Stimulated activated CD4-positive, alpha-beta T cell treated with anti-CD3 and anti-CD28 coated beads, Interleukin-1b, Interleukin-23, amount 100 ng/mL, for 1 hour (primary cell): ENCODE measurements at places on chromosomes 11 and 22.
A peak's percentile ranks its signal among the peaks of the same experiment; 100 is the strongest.

DNA sequence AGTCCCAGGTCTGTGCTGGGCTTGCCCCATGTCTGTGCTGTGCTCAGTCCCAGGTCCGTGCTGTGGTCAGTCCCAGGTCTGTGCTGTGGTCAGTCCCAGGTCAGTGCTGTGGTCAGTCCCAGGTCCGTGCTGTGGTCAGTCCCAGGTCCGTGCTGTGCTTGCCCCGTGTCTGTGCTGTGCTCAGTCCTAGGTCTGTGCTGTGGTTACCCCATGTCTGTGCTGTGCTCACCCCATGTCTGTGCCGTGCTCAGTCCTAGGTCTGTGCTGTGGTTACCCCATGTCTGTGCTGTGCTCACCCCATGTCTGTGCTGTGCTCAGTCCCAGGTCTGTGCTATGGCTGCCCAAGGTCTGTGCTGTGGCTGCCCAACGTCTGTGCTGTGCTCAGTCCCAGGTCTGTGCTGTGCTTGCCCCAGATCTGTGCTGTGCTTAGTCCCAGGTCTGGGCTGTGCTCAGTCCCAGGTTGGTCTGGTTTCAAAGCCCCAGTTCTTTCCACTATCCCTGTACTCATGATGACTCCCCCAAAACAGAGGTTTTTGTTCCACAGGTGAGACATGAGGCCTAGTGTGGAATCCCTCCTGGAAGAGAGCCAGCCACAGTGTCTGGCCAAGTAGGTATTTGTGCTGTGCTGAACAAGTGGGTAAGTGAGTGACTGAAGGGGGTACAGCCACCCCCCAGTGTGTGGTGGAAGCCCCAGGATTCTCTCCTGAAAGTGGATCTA lies 34.8 kb downstream of the IRAG1 start:
- no peak for DNase-seq

DNA sequence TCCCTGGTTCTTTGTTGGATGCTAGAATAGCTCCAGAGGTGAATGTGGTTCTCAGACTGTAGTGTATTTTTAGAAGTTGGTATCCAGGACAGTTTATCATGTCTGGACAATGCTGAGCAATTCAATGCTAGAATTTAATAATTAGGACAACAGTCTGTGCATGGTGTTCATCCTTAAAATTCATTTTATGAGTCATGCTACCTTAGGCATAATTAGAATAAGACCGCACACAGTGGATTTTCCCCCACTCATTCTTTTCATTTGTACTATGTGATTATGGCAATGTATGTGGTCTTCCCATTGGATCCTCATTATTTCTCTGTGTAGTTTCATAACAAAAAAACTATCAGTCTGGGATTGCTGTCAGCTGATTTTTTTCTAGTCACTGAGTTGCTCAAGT lies 196.7 kb downstream of the ARHGAP42 start:
- no peak for DNase-seq

DNA sequence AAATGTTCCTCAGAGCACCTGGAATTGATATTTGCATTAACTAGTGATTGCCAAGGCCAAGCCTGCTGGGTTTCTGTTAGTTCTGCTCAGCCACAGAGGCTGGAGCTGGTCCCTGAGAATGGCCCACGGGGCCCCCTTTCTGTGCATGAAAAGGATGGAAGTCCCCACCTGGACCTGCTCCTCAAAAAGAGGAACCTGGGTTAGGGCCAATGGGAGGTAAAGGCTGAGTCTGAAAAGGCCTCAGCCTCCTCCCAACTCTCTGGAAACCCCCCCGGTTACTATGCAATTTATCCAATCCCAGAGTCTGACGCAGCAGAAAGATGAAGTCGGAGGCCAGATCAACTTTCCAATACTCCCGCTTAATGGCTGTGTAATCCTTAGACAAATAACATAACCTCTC lies 6.8 kb upstream of the CREB3L1 start:
- DNase-seq: no peak

- no peak for DNase-seq
Observed at GRCh38 chr11:12206529-12206928, 96.1 kb downstream of the MICAL2 start.

DNA sequence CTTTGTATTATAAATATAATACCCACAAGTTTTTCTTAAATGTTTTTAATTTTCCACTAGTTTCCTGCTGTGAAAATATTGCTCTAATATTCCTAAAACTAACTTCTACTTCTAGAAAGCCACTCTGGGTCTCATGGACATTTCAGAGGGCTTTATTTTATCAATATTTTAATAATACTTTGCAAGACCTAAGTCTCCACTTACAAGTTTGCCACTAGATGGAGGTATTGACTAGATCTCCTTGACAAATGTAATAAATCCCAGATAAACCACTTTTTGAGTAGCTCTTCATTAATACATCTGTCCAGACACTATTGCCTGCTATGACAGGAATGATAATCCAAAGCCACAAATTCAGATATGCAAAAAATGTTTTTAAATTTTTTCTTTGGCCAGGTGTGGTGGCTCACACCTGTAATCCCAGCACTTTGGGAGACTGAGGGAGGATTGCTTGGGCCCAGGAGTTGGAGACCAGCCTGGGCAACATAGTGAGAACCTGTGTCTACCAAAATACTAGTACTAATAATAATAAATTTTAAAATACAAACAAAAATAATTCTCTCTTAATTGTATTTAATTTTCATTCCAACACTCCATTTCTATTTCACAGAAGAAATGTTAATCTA lies 3.5 kb upstream of the ACAT1 start:
- DNase-seq: no peak

DNA sequence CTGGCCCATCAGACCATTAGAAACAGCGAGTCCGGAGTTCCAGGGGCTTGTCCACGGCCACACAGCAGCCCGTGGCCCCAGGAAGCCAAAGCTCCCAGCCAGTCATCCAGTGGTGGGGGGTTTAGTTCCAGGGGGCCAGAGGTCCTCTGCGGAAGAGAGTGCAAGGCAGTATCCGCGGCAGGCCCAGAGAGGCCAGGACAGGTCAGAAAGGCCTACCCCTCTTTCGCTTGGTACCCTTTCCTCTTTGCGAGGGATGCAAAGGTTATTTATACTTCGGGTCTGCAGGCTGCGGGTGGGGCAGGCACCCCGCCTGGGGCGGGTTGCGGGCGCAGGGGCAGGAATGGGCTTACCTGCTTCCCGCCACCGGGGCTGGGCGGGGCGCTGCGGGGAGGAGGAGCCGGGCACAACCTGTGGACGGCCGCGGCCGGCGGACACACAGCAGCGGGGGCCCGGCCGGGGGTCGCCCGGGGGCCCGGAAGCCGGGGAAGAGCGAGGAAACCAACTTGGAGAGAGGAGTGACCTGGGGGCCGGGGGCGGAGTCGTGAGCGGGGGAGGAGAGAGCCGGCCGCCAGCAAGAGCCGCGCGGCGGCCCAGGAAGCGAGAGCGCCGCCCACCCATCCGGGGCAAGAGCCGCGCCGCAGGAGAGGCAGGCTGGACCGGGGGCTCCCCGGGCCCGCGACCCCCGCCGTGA lies at the start of gene SH3BP1:
TSS of gene SH3BP1 (plus strand) at position 600 of the 691 bp plus-strand sequence. CDS start 119 bp downstream, outside the sequence.
- DNase-seq: no peak

DNA sequence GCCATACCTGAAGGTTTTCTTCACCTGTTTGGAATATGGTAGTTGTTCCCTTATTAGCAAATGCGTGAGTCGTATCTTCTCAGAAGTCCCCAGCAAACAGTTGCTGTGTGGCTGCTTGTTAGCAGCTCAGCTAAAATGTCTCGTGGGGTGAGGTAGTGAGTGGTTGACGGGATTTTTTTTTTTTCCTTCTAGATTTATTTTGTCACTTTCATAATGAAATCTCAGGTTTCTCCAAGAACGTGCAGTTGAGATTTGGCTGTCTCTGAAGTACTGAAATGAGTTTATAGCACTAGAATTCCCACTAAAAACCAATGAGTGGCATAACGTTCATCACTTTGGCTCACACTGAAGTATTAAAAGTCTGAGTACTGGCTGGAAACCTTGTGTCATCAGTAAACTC lies 16.8 kb downstream of the RCN1 start:
- DNase-seq: no peak

GRCh38 chr22:49544286-49544685 lies 283.4 kb downstream of the BRD1 start:
- no peak for DNase-seq

- peak; percentile 29 for DNase-seq
Observed at GRCh38 chr22:50245214-50246072, 620 bp upstream of the TUBGCP6 start.

DNA sequence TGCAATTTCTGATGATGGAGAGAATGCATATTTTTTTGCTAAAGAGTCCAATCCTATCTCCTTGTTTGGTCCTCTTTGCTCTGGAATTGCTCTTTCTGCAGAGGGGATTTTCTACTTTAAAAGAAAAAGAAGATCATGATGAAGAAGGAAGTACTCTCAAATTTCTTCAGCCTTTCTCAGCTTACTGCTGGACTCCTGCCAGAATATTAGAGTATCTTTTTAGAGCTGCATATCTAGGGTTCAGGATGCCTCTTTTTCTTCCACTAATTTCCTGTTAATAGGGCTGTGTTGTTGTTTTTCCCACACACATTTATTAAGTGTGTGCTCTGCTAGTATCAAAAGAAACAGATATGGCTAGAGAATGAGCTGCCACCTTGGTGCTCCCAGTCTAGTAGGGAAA lies 18.2 kb downstream of the UBASH3B start:
- DNase-seq: no peak

DNA sequence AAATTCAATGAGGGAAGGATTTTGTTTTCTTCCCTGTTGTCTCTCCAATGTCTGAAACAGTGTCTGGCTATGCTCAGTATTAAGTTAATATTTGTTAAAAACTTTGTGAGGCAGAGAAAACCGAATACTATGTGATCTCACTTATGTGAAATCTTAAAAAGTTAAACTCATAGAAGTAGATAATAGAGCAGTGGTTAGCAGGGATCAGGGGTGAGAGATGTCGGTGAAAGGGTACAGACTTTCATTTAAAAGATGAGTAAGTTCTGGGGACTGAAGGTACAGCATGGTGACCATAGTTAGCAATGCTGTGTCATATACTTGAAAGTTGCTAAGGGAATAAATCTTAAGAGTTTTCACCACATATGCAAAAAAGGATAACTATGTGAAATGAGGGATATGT lies 244.6 kb downstream of the AASDHPPT start:
- no peak for DNase-seq

GRCh38 chr22:37410174-37411055 lies 16.9 kb downstream of the ELFN2 start:
- DNase-seq: no peak

DNA sequence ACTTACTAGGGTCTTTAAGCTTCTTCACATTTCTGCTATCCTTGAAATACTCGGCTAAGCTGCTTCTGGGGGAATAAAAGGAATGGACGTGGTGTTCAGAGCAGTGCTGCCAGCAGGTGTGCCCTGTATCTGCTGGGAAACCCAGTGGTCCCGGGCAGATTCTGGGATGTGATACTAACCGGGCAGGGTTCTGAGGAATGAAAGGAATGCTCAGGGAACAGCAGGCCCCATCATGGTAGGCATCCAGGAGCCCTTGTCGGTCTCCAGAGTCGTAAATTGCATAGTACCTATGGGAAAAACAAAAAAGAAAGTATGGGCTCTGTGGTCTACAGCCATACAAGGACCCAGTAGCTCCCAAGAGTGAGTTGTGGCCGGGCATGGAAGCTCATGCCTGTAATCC lies 4.5 kb upstream of the TMEM223 start:
- DNase-seq: no peak
